ENCODE measurements at places on chromosomes 5 and 9. TPM values are rescaled to one million over a fixed set of nuclear protein-coding genes. Genes with fewer than 3 reads are reported as not detected.
A peak's percentile ranks its signal among the peaks of the same experiment; 100 is the strongest.

GRCh38 chr5:97135868-97136267 lies 6.5 kb downstream of the LIX1 start:
- H3K36me3 ChIP-seq: peaks cover 3% of the 10 kb centered on the region
- no peaks in the 10 kb centered on the region for H3K27me3 ChIP-seq
- peaks cover 48% of the 10 kb centered on the region for H3K4me1 ChIP-seq
- no peak for DNase-seq
- H3K4me3 ChIP-seq: no peak overlapping the region

The SAPCD2 gene
- total RNA-seq: 31.1 TPM

The IRX1 gene
- 24.8 TPM for total RNA-seq

The FGFR4 gene
- 5.4 TPM for total RNA-seq

The SLC36A2 gene
- total RNA-seq: not detected

The OR1J2 gene
- total RNA-seq: not detected

DNA sequence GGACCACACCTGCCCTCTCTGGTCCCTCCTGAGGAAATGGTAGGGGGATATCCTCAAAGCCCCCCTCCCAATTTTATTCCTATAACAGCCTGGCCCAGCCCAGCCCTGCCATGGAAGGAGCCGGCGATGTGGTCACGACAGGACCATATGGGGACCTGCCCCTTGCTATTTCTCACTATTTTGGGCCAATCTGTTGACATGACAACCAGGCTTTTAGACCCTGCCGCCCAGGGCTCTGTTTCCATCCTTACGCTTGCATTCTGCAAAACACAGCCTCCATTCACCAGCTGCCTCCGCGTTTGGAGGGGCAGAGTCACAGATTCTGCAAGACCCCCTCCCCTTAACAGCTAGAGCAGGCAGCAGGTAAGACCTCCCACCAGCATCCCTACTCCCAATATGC lies 112.2 kb downstream of the GABBR2 start:
- H3K27ac ChIP-seq: no peak overlapping the region
- H3K4me3 ChIP-seq: no peak overlapping the region
- DNase-seq: no peak

- peaks cover 87% of the 10 kb centered on the region for H3K27me3 ChIP-seq
- H3K36me3 ChIP-seq: no peaks in the 10 kb centered on the region
- DNase-seq: peak; percentile 74
- no peak overlapping the region for H3K27ac ChIP-seq
- peaks cover 8% of the 10 kb centered on the region for H3K4me1 ChIP-seq
- peak overlapping the region; percentile 47 for H3K4me3 ChIP-seq
Observed at GRCh38 chr9:98707166-98708102, 1.3 kb downstream of the GABBR2 start.

DNA sequence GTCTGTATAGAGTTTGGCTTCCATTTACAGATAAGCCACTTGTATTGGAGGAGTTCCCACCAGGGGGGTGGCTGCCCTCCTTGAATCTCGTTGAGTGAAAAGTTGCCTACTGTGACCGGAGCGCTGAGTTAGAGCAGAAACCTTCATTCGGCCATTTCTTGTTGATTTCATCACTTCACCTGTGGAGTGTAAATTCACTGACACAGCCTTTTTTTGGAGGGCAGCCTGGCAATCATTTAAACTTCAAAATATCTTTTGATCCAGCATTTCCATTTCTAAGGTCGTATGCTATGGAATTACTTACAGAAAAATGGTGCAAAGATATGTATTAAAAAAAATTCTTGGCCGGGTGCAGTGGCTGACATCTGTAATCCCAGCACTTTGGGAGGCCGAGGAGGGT lies 40.8 kb downstream of the PRRC2B start:
- H3K27ac ChIP-seq: no peak overlapping the region
- peaks cover 27% of the 10 kb centered on the region for H3K36me3 ChIP-seq
- no peak for DNase-seq
- no peak overlapping the region for H3K4me3 ChIP-seq
- H3K4me1 ChIP-seq: peaks cover 35% of the 10 kb centered on the region
- H3K27me3 ChIP-seq: no peaks in the 10 kb centered on the region

DNA sequence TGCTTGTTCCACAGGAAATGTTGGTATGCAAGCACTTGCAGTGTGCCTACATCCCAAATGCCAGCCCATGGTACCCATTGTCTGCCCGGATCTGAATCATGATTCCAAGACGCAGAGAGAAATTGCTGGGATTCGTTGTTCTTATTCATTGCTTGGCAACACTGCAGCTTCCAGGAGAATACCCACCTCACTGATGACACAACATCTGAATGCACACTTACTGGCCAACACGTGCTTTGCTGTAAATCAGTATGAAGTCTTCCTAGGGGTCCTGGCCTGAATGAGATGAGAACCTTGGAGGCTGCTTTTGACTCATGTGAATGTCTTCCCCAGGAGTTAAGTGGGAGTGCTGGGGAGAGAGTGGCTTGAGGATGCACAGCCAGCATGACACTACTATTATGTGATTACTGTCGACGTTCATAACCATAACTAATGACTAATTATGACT lies 11.6 kb downstream of the SRD5A1 start:
- no peak for DNase-seq
- no peaks in the 10 kb centered on the region for H3K27me3 ChIP-seq
- no peak overlapping the region for H3K4me3 ChIP-seq
- peaks cover 16% of the 10 kb centered on the region for H3K36me3 ChIP-seq

DNA sequence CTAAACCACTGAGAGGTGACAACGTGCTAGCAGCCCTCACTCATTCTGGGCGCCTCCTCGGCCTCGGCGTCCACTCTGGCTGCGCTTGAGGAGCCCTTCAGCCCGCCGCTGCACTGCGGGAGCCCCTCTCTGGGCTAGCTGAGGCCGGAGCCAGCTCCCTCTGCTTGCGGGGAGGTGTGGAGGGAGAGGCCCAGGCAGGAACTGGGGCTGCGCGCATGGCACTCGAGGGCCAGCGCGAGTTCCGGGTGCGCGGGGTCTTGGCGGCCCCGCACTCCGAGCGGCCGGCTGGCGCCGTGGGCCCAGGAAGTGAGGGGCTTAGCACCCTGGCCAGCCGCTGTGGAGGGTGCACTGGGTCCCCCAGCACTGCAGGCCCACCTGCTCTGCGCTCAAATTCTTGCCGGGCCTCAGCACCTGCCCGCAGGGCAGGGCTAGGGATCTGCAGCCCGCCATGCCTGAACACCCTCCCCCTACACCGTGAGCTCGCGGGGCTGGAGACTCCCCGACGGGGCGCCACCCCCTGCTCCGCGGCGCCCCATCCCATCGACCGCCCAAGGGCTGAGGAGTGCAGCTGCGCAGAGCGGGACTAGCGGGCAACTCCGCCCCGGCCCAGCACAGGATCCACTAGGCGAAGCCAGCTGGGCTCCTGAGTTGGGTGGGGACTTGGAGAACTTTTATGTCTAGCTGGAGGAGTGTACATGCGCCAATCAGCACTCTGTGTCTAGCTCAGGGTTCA lies 11.8 kb upstream of the UBE2D2 start:
- DNase-seq: no peak
- peaks cover 11% of the 10 kb centered on the region for H3K4me1 ChIP-seq
- no peak overlapping the region for H3K4me3 ChIP-seq
- H3K27me3 ChIP-seq: no peaks in the 10 kb centered on the region
- H3K27ac ChIP-seq: no peak overlapping the region

The RLN2 gene
- total RNA-seq: 0.77 TPM

DNA sequence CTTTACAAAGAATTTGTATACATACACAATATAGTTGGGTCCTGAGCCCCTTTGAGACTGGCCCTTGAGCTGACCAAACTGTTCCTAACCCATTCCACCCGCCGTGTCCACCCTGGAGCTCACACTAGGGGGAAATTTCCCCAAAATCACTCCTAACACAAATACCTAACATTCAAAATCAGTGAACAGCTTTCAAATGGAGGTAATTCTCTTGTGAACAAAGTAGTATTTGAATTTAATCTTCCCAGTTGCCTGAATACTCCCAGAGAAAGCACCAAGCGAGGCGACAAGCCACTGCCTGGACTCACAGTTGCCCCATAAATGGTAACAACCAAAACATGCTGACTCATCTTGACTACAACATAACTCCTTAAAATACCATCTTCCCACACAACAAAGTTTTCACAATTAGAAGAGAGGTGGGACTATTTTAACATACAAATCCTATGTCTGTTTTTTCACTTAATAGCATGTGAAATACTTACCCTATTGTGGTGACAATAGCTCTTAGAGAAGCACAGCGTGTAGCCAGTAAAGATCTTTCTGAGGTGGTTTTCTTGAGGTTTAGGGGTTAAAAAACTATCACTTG lies 31.7 kb upstream of the SCAMP1 start:
- DNase-seq: no peak
- H3K4me1 ChIP-seq: peaks cover 11% of the 10 kb centered on the region
- no peaks in the 10 kb centered on the region for H3K27me3 ChIP-seq
- no peak overlapping the region for H3K4me3 ChIP-seq
- no peak overlapping the region for H3K27ac ChIP-seq

- DNase-seq: no peak
- no peak overlapping the region for H3K27ac ChIP-seq
- H3K4me3 ChIP-seq: no peak overlapping the region
- no peaks in the 10 kb centered on the region for H3K4me1 ChIP-seq
- no peaks in the 10 kb centered on the region for H3K27me3 ChIP-seq
- no peaks in the 10 kb centered on the region for H3K36me3 ChIP-seq
Observed at GRCh38 chr9:75372499-75373268, 284.4 kb downstream of the OSTF1 start.

DNA sequence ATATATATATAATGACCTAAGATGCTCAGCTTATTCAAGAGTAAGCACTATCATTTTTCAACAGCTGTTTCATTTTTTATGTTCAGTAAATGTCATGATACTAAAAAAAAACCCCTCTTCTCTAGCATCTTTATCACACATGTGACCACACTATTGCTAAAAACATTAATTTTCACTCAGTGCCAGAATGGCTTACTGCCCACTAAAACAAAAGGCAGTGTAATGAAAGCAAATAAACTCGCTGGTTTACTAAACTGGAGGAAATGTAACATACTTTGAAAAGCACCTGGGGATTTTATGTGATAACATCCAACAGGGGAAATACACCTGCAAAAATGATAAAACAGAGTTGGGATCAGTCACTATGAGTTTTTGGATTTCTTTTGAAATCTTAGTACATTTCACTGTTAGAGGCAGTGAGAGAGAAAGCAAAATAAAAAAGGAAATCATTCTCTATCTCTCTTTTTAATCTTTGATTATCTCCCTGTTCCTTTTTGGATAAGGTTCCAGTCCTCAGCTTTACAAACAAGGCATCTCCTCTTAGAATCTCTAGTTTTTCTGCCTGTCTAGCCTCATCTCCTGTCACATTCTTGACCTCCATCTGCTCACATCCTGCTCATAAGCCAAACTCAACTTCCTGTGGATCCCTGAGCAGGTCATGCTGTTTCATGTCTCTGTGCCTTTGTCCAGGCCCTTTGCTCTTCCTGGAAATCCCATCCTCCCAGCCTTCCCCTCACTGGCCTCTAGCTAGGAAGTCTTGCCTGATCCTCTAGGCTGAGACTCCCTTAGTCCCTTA lies 338.0 kb downstream of the MAN2A1 start:
- no peaks in the 10 kb centered on the region for H3K36me3 ChIP-seq
- no peak for DNase-seq
- H3K27ac ChIP-seq: no peak overlapping the region
- H3K27me3 ChIP-seq: no peaks in the 10 kb centered on the region

GRCh38 chr9:124286292-124286931 lies 28.7 kb downstream of the NEK6 start:
- no peak for DNase-seq
- H3K36me3 ChIP-seq: no peaks in the 10 kb centered on the region
- H3K27me3 ChIP-seq: no peaks in the 10 kb centered on the region
- H3K4me3 ChIP-seq: peak overlapping the region; percentile 45
- peak overlapping the region; percentile 58 for H3K27ac ChIP-seq

- H3K27me3 ChIP-seq: peaks cover 12% of the 10 kb centered on the region
- no peak overlapping the region for H3K4me3 ChIP-seq
- H3K4me1 ChIP-seq: peaks cover 3% of the 10 kb centered on the region
- H3K36me3 ChIP-seq: no peaks in the 10 kb centered on the region
- peak; percentile 37 for DNase-seq
- H3K27ac ChIP-seq: no peak overlapping the region
Observed at GRCh38 chr5:149128023-149128875, 13.0 kb upstream of the ABLIM3 start.

- H3K4me1 ChIP-seq: peaks cover 4% of the 10 kb centered on the region
- H3K4me3 ChIP-seq: no peak overlapping the region
- peaks cover 3% of the 10 kb centered on the region for H3K36me3 ChIP-seq
Observed at GRCh38 chr5:90898326-90899013, 339.9 kb downstream of the ADGRV1 start.

The BTNL8 gene
- total RNA-seq: not detected

The GPR150 gene
- total RNA-seq: not detected

The IFNA21 gene
- not detected for total RNA-seq

DNA sequence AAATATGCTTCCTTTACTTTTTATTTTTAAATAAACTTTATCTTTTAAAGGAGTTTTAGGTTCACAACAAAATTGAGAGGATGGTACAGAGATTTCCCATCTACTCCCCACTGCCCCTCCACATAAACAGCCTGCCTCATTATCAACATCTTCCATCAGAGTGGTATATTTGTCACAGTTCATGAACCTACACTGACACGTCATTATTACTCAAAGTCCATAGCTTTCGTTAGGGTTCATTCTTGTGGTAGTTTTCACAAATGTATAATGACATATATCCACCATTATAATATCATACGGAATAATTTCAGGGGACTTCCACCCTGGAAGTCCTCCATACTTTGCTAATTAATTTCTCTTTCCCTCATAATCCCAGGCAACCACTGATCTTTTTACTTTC lies 204.9 kb downstream of the SMARCA2 start:
- no peak for DNase-seq
- no peak overlapping the region for H3K4me3 ChIP-seq
- peaks cover 1% of the 10 kb centered on the region for H3K4me1 ChIP-seq
- no peak overlapping the region for H3K27ac ChIP-seq

DNA sequence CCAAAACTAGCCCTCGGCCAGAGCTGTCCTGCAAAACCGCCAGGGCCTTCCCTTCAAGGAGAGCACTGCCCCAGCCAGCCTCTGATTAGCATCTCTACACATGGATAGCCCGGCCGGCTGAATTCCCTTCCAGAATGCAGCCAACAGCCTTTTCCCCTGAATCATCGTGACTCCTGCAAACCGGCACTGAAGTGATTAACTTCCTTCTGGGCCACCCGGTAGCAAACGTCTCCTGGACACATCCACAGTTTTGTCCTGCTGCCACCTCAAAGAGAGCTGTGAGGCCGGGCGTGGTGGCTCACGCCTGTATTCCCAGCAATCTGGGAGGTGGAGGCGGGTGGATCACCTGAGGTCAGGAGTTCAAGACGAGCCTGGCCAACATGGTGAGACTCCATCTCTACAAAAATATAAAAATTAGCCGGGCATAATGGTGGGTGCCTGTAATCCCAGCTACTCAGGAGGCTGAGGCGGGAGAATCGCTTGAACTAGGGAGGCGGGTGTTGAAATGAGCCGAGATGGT lies 21.1 kb upstream of the EEIG1 start:
- H3K27me3 ChIP-seq: no peaks in the 10 kb centered on the region
- no peak for DNase-seq
- no peak overlapping the region for H3K27ac ChIP-seq

- H3K27me3 ChIP-seq: no peaks in the 10 kb centered on the region
- H3K36me3 ChIP-seq: no peaks in the 10 kb centered on the region
- peaks cover 18% of the 10 kb centered on the region for H3K4me1 ChIP-seq
- no peak overlapping the region for H3K4me3 ChIP-seq
Observed at GRCh38 chr5:50595199-50595598, 71.2 kb upstream of the PARP8 start.
